Fibroblast of skin of scalp (primary cell): ENCODE measurements at places on chromosomes 13 and 19.

GRCh38 chr13:50026788-50027473, 11.7 kb downstream of the KCNRG start:
- DNase-seq: no peak

DNA sequence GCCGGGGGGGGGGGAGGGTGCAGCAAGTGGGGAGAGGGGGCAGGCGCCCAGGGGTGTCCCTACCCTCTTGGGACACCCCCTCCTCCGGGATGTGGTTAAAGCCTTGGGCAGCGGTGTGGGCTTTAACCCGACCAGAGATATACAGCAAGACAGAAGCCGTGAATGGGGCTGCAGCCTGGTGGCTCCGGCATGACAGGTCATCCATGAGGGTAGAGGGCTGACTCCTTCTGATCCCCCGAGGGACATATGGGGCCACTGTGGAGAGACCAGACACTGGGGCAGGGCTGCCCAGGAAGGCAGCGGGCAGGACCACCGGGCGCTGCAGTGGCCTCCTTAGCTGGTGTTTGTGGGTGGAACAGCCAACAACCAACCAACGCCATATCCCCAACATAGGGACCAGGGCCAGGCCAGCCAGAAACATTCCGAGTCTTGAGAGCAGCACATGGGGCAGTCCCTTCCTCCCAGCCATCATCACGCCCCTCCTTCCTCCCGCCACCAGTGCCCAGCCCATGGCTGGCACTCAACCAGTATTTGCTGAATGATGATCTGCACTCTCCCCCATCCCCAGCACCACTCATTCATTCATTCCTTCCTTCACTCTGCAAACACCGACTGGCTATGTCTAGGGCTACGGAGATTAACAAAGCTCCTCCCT, 18.2 kb downstream of the ELAVL1 start:
- DNase-seq: no peak

GRCh38 chr13:80458543-80458942, 117.6 kb upstream of the SPRY2 start:
- no peak for DNase-seq

- DNase-seq: peak; percentile 39
Observed at GRCh38 chr19:42563352-42564210, 31.1 kb downstream of the CEACAM8 start.

GRCh38 chr19:40304306-40304705, 19.2 kb upstream of the AKT2 start:
- peak; percentile 28 for DNase-seq

DNA sequence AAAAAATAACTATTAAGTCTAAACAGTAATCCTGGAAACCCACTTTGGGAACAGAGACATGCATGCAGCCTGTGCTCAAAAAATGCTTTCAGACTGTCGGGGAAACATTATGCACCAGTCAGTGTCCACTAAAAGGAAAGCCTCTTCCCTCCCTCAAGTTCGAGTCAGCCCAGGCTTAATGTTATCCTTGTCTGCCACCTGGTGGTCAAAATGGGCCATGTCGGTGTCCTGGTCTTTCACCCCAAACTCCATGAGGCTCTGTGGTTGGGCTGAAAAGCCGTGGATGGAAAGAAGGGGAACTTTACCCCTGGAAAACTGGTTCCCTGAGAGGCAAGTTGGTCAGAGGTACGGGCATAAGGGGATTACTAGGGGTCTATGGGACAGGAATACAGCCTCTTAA, 88.4 kb upstream of the ZNF492 start:
- peak; percentile 5 for DNase-seq

- no peak for DNase-seq
Observed at GRCh38 chr13:90846936-90847335, 500.6 kb upstream of the MIR17HG start.

DNA sequence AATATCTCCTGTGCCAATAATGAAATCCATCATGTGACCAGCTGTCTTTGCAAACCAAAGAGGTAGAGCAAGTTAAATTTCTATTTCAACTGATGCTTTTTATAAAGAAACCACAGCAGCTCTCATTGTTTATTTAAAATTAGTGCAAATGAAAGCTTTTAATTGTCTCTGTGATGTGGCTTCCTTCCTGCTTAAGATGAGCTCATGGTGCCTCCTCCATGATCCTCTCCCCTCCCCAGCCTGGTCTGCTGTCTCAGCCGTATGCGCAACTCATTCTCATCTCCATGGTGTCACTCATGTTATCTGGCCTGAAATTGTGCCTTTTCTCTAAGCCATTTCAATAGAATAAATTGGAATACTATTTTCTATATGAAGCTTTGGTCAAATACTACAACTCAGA, 270.6 kb downstream of the FGF14 start:
- DNase-seq: no peak

GRCh38 chr19:33580026-33580644, 41.6 kb upstream of the CHST8 start:
- no peak for DNase-seq

GRCh38 chr19:50414864-50415660, 3.7 kb upstream of the SPIB start:
- DNase-seq: peak; percentile 54

DNA sequence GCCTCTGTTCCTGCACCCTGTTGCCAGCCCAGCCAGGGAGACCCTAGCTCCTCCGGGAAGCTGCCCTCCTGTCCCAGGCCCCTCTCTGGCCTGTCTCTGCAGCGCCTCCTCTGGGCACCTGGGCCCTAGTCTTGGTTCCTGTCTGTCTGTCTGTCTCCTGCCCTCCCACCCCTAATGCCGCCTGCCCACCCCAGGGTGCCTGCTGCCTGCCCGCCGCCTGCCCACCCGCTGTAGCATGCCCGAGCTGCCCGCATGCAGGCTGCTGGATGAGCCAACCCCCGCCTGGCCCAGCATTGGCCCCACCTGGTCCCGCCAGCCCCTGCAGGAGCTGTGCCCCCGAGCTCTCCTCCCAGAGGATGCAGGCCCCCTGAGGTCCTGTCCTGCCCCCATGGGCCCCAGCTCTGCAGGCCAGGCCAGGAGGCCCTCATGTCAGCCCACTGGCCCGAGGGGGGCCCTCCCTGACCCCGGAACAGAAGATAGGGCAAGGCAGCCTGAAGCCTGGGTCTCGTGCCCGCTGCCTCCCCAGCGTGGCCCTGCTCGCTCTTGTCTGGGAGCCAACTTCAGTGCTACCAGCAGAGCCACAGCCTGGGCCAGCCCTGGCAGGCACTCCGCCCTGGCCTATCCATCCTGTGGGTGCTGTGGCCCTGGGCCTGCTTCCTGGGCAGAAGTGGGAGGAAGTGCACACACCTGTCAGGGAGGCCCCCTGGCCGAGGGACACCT, 5.2 kb downstream of the MAP2K7 start:
- no peak for DNase-seq

DNA sequence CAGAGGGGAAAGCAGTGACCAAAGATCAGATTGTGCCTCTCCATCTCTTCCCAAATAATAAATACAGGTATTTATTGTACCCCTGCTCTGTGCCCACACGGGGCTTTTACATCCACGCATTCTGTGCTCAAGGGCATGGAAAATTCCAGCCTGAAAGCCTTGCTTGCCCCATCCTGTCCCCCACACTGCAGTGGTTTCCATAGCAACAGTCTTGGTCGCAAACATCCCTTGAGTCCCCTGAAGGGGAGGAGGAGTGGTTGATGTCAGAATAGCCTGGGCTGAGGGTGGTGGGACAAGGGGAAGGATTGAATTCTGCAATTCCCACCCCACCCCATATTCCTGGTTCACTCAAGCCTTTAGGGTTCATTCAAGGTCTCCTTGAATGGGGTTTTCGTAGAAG, 41.0 kb upstream of the USP29 start:
- no peak for DNase-seq

GRCh38 chr13:93244141-93244917, 17.7 kb downstream of the GPC6 start:
- peak; percentile 63 for DNase-seq

DNA sequence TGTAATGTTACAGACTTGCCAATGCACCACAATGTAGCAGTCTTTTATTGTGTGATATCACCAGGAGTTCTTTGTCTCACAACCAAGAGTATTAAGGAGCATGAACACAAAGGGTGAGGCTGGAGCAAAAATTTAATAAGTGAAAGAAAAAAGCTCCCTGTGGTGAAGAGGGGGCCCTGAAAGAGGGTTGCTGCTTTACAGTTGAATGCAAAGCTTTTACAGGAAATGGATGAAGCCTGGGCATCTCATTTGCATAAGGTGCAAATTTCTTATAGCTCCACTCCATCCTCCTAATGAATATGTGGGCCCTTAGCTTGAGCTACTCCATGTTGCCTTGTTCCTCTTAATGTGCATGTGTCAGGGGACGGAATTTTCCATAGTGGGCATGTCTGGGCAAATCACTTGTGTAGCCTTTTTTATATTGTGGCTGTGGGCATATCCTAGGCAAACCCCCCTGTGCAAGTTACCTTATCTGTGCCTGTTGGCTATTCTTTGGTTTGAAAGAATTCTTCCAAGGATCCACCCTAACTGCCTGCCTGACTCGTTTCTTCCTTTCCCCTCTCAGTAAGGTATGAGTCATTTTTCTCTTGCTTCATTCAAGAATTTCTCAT, 45.3 kb upstream of the TRPC4 start:
- peak; percentile 4 for DNase-seq

- no peak for DNase-seq
Observed at GRCh38 chr13:41822560-41822959, 138.3 kb downstream of the VWA8 start.

DNA sequence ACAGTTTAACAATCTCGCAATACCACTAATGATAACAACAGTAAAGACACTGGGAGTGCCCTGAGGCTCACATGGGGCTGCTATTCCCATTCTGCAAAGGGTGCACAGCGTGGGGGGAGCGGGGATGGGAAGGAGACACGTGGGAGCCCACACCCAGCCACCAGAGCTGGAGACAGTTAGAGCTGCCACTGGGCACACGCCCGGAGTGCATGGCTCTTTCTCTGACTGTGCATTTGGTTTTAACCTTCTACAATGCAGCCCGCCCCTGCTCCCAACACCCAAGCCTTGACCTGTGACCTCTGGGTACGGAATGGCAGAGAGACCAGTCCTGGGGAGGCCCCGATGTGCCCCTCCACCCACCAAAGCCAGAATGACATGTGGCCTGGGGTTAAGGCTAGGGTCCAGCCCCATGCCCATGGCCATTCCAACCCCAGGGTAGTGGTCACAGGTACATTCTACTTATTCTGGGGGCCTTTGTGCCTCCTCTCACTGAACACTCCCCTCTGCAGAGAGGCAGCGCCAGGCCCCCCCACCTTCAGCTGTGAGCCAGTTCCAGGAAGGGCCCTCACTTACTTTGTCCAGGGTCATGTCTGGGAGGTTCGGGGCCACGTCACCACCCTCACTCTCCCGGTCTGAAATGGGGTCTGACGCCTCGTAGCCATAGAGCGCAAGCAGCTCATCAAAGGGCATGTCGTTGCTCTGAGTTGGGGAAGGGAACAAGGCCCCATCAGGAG, 17.1 kb downstream of the MIER2 start:
- no peak for DNase-seq

DNA sequence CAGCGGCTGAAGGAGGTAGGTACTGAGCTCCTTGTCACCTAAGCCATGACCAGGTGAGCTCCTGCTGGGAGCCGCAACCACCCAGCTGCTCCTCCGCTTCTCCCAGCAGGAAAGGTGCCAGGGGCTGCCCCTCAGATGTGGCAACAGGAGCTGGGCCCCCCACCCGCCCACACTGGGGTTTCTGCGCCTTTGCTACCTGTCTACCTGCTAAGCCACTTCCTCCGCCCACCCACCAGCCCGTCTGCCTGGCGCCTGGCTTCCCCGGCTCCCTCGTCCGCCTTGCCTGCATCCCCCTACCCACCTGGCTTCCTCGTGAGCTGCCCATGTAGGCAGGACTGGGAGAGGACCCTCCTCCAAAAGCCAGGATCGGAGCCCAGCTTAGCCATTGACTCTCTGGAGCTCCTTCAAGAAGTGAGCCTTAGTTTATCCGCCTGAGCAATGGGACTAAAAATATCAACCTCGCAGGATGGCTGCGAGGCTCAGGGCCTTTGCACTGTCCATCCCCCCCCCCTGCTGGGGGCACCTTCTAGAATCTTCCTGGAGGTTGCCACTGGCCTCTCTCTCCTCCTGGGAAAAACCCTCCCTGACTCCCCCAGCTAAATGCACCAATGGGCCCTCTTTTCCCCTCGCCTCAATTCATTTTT, 55.8 kb upstream of the KLF2 start:
- no peak for DNase-seq

- DNase-seq: no peak
Observed at GRCh38 chr13:35617420-35617819, 140.9 kb upstream of the MAB21L1 start.

GRCh38 chr13:80550971-80551441, 210.1 kb upstream of the SPRY2 start:
- peak; percentile 54 for DNase-seq

DNA sequence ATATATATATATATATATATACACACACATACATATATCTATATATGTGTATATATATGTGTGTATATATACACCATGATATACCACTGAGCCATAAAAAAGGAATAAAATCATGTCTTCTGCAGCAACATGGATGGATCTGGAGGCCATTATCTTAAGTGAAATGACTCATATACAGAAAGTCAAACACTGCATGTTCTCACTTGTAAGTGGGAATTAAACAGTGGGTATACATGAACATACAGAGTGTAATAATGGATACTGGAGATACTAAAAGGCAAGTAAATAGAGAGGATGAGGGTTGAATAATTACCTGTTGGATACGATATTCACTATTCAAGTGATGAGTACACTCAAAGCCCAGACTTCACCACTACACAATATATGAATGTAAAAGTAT, 332.6 kb downstream of the SLITRK1 start:
- no peak for DNase-seq

DNA sequence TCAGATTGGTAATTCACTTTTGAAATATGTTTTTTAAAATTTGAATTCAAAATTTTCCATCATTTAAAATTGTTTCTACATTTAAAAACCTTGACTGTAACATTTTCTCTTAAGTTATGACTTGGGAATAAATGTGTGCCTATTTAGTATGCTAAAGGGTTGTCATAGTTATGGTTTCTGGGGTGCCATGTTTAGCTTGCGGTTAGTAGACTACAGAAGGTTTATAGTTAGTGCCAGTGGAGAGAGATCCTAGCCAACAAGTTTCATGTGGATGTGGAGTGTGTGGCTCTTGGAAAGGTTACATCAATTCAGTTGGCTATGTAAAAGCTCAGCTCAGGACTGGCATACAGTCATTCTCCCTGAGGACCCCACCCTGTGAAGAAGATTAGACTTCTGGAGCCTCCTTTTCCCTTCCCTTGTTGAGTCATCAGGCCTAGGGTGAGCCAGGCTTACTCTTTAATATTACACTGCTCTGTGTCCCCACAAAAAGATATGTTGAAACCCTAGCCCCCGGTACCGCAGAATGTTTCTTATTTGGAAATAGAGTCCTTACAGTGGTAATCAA, 20.4 kb downstream of the LMO7 start:
- DNase-seq: peak; percentile 68

GRCh38 chr19:2336528-2337328, 8.2 kb downstream of the SPPL2B start:
- DNase-seq: no peak

- DNase-seq: peak; percentile 35
Observed at GRCh38 chr13:108227651-108228272, 9.6 kb downstream of the ABHD13 start.

GRCh38 chr13:38990693-38991092, at the start of gene STOML3:
TSS of gene STOML3 (minus strand) at chr13:38990831. CDS start at chr13:38990721, 110 bp downstream.
- DNase-seq: peak; percentile 7
